Esophagus muscularis mucosa (tissue), 4 donors: ENCODE measurements at places on chromosomes 12 and 14. TPM values are rescaled to one million over a fixed set of nuclear protein-coding genes. Genes with fewer than 3 reads are reported as not detected.

The SLC39A2 gene
- not detected for total RNA-seq

The SSTR1 gene
- total RNA-seq, result 0.97 TPM

DNA sequence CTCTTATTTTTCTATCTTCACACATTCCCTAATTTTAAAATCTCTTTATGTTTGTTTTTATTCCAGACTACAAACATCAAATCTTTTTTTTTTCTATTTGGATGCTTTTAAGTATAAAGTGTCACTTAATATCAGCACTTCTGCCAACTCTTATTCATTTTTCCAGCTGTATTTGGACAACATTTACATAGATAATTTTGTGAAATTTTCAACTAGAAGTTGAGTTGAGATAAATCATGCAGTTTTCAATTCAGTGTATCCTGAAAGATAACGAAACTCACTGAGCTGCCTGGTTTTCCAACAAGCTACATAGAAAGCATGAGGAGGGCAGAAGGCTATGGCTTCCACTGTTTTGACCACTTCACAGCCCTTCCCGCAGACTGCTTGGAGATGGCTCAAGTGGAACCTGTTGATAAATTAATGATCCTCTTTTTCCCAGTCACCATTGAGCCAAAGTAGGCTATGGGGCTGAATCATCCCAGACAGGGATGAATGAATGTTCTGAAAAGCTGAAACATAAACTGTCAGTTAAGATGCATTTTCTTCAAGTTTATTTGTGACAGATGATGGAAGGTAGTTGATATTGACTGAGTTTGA lies 213.9 kb downstream of the RAD51B start:
- H3K27ac ChIP-seq, result peak overlapping the region; percentile 87
- H3K27me3 ChIP-seq, result no peaks in the 10 kb centered on the region
- no peak overlapping the region for H3K4me3 ChIP-seq
- H3K4me1 ChIP-seq, result peaks cover 36% of the 10 kb centered on the region
- no peaks in the 10 kb centered on the region for H3K36me3 ChIP-seq

GRCh38 chr12:47238669-47239114 lies 158.9 kb upstream of the AMIGO2 start:
- peaks cover 6% of the 10 kb centered on the region for H3K36me3 ChIP-seq
- no peak for DNase-seq
- H3K27ac ChIP-seq, result no peak overlapping the region
- no peak overlapping the region for H3K4me3 ChIP-seq
